Stomach (tissue), 19 donors: ENCODE measurements at places on chromosomes 1 and 21. TPM values are rescaled to one million over a fixed set of nuclear protein-coding genes. Genes with fewer than 3 reads are reported as not detected.

DNA sequence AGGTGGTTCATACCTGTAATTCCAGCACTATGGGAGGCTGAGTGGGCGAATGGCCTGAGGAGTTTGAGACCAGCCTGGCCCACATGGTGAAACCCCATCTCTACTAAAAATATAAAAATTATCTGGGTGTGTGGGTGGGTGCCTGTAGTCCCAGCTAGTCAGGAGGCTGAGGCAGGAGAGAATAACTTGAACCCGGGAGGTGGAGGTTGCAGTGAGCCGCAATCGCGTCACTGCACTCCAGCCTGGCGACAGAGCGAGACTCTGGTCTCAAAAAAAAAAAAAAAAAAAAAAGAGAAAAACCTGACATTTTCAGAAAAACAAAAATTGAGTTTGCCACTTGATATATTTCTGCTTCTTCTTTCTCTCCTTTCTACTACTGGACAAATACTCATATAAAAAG is 24.3 kb downstream of the CA6 start:
- DNase-seq = no peak

GRCh38 chr1:18716112-18716784 is 85.6 kb downstream of the PAX7 start:
- DNase-seq = no peak

GRCh38 chr1:25624156-25624555 is 7.6 kb downstream of the MAN1C1 start:
- no peak for DNase-seq

DNA sequence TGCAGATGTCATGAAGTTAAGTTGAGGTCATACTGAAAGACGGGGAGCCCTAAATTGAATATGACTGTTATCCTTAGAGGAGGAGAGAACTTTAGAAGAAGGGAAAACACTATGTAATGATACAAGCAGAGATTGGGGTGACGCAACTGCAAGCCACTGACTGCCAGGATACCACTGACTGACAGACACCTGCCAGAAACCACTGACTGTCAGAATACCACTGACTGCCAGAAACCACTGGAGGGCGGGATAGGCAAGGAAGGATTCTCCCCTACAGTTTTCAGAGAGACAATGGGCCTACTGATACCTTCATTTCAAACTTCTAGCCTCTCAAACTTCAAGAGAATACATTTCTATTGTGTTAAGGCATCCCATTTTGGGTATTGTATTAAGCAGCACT is 388.7 kb downstream of the USH2A start:
- DNase-seq = no peak

ADAMTSL4 gene
- 4.9 TPM for total RNA-seq

DNA sequence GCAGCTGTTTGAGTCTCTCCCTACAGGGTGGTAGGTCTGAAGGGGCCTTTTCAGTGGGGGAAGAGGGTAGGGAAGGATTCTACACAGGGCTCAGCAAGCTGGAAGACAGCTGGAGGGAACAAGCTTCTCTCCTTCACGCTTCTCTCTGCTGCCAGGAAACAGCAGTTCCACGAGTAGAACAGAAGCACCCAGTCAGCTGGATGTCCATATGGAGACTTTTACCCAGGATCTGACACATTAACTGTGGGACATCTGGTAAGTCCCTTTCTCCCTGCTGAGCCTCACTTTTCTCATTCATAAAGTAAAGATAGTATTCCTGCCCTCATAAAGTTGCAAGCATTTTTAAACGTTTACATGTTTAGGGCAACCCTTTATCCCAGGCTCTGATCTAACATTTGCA is 280.3 kb downstream of the OMA1 start:
- no peak for DNase-seq

GRCh38 chr1:65963156-65963888 is 170.6 kb downstream of the PDE4B start:
- DNase-seq = no peak

OR2L13 gene
- not detected for total RNA-seq

- no peak for DNase-seq
These were observed 603.1 kb upstream of the ADGRL2 start for GRCh38 chr1:81197591-81197990.

- peak; percentile 31 for DNase-seq
These were observed 1.1 kb upstream of the PRRX1 start for GRCh38 chr1:170662561-170663403.

DNA sequence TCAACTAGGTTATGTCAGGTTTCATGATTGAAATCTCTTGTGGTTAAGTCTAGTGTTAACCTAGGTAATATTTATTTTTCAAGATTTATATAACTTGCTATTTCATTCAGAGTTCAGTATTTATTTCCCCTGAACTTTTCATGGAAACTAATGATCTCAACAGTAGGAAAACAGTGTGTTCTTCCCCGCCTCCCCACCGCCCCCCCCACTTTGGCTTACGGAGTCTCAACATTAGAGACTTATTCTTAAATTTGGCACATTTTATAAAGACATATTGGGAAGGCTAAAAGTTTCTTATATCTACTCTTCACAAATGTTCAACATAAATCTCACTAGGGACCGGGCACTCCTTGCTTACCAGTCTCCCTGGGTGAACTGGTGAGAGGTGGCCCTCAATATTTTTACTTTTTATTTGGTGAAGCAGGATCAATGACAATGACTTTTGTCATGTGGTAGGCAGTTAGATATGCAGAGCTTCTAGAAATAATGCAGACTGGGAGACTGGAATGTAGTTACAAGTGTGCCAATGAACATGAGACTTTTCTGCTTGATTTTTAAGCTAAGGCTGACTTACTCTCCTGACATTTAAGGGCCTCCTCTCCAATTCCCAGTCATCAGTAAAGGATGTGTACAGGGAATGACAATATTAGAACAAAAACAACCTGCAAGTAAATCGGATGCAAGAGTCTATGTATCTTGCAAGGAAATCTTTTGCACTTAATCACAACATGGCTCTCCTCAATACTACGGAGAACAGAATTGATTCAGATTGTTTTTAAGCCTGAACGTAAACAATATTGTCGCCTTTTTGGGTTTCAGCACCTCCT is 1.7 kb upstream of the MAN1A2 start:
- DNase-seq = no peak

DNA sequence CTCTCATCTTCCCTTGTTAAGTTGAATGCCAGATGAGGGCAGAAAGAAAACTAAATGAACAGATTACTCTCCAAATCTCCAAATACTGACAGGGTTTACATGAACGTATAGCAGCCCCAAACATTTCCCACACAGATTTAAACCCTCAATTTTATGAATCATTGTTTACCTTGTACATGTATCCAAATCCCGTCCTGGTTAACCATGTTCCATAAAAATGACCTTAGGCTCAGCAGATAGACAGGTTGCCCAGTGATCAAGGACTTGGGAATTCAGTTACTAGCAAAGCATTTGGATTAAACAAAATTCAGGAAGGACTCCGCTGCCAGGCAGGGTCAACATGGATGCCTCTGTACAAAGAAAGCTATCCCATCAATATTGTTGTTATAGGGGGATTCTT is 213.5 kb downstream of the GPATCH2 start:
- DNase-seq = no peak

GRCh38 chr1:203252678-203253077 is 23.2 kb upstream of the CHIT1 start:
- no peak for DNase-seq

WNT9A gene
- total RNA-seq = 1.7 TPM

DNA sequence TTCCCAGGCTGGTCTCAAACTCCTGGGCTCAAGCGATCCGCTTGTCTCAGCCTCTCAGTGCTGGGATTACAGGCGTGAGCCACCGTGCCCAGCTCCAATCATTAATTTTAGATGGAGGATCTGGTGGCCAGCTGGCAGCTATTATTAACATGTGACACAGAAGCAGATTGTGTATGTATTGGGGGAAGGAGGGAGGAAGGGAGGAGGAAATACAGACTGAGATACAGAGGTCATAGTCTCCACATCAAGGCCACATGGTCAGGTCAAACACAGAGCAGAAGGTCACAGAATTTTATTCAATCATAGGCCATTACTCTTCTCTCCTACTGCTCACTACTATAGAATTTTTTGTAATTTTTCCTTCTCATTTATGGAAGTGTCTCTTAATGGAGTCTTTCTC is 57.9 kb upstream of the ADORA3 start:
- peak; percentile 21 for DNase-seq

IL19 gene
- total RNA-seq = not detected

DNA sequence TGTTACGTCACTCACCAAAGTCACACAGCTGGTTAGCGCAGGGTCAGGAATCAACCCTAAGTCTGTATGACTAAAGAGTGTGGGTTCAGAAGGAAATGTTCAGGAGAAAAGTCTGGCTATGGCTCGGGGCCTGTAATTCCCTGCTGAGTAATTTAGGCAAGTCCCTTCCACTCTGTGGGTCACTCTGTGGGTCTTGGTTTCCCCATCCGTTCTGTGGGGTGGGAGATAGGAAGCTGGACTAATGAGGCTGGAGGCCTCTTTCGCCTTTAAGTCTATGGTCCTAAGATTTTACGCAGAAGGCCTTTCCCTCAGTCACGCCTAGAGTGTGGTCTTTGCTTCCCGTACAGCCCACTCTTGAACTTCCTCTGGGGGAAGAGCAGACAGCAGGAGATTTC is 14.3 kb upstream of the MED18 start:
- no peak for DNase-seq

- no peak for DNase-seq
These were observed 580 bp upstream of the ATP5PO start for GRCh38 chr21:33916200-33916567.

- DNase-seq = no peak
These were observed 62.4 kb downstream of the SASS6 start for GRCh38 chr1:100070201-100070939.

COQ8A gene
- total RNA-seq = 26.4 TPM

- DNase-seq = no peak
These were observed 65.5 kb upstream of the RGS7 start for GRCh38 chr1:241422470-241422869.

GRCh38 chr1:29532751-29533150 is 296.4 kb downstream of the PTPRU start:
- DNase-seq = peak; percentile 16

SHISA4 gene
- 12.5 TPM for total RNA-seq

IL10 gene
- total RNA-seq = 2.8 TPM

LORICRIN gene
- total RNA-seq = not detected

DNA sequence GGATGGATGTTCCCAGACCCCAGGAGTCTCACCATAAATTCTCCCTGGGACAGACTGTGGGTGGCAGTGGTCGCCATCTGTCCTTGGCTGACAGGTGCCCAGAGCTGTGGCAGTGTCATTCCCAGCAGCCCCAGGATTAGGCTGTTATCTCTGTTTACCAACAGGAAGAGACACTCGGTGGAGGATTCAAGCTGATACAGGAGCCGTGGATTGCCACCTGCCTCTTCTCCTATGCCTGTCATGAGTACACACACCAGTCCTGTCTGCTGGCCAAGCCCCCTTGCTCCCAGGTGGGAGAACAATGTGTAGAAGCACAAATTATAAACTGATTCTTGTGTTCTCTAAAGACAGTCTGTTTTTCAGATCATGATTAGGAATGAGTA is 152.6 kb downstream of the ETS2 start:
- DNase-seq = no peak

DNA sequence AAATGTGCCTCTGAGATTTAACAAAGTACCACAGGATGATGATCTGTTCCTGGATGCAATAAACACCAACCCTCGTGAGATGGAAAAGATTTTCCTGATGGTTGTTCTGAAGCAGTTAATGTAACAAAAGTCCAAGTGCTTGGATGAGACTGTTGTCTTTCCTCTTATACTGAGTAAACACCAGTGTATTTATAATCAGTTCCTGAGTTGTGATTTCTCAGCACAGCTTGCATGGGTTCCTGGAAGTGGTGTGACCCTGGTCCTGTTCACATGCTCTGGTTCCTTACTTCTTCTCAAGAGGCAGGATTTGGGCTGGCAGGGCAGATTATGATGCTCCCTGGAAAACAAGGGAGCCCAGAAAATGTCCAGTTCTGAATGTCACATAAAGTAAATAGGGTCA is 208.2 kb upstream of the USP24 start:
- no peak for DNase-seq

LCE6A gene
- total RNA-seq = not detected

KCNJ15 gene
- 25.0 TPM for total RNA-seq

GRCh38 chr21:41328660-41329607 is 12.3 kb downstream of the FAM3B start:
- DNase-seq = no peak

- no peak for DNase-seq
These were observed 90.9 kb downstream of the SLC30A10 start for GRCh38 chr1:219837274-219837993.

DNA sequence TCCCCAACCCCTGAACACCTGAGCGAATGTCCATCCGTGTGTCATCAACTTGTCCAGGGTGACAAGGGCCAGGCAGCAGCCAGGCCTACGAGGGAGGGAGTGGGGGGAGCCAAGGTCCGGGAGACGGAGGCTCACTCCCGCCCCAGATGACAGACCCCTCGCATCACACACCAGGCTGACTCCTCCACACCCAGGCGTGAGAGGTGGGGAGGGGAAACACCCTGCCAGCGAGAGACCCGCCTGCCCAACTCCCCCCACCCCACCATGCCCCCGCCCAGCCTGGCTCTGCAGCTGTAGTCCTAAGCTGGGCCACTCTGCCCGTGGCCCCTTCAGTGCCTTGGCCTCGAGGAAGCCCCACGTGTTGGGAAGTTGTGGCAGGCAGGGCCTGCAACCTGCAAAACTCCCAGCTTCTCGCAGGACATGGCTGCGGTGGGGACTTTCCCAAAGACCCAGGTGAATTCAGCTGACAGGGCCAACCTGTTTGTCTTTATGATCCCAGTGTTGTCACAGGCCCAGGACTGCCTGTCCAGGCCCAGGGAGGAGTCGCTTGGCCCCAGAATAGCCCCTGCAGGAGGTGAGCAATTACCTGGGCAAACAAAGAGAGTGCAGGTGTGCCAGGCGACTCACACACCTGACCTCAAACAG is 62.9 kb downstream of the RIPK4 start:
- DNase-seq = peak; percentile 80

DNA sequence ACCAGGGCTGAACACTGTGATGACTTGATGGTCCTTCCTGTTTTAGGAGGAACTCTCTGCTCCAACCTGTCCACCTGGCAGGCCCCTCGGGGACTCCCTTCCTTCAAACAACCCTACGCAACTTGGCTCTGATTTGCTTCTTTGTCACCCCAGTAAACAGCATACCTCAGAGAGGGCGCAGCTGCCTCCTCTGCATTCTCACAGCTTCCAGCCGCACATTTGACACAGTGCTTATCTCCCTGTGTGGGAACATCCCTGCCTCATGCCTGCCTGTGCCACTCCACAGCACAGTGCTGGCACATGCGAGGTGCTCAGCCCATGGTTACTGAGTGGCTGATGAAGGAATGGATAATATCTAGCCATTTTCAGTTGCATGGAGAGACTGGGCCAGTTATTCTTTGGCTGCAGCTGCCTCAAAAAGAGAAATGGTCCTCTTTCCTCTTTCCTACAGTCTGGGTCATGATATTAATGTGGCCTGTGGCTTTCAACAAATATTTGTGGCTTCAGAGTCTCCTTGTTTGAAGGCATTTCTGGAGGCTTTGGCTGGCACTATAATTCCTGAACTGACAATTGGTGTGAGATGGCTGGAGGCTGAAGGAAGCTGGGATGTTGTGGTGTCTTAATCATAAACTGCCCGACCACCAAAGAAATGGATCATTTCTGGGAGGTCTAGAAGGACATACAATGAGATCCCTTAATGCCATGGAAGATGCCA is 77.9 kb downstream of the TENT5C start:
- no peak for DNase-seq

- DNase-seq = no peak
These were observed 91.9 kb downstream of the RYR2 start for GRCh38 chr1:237133921-237134320.

FABP3 gene
- 7.6 TPM for total RNA-seq
